ENCODE measurements at places on chromosomes 1 and 21.
A peak's percentile ranks its signal among the peaks of the same experiment; 100 is the strongest.

DNA sequence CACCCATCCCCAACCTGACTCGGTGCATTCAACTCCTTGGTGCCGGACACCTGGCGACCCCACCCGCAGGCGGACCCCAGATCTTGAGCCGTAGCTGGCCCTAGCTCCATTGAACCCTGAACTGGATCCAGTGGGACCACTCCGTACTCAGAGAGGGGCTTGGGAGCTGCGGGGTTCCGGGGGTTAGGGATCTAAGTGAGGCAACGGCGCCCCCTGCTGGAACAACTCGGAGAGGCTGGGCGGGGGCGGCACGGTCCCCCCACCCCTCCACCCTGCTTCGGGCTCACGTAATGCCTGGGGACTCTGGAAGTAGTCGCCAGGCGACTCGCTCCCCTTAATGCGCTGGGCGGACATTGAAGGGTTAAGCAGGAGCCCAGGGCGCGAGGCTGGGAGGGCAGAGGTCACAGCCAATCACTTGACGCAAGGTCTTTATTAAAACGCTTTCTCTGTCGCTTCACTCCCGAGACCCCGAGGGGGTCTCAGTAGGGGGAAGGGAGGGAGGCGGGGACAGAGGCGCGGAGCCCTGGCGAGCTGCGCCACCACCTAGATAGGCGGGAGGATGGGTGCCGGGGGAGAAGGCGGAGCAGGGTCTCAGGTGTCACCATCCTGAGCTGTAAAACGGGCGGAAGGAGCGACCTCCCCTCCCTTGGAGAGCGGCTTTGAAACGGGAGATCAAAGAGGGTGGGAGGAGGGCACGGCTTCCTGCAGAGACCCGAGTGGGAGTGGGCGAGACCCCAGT, 704 bp upstream of the CRABP2 start:
- DNase-seq: peak; percentile 90

DNA sequence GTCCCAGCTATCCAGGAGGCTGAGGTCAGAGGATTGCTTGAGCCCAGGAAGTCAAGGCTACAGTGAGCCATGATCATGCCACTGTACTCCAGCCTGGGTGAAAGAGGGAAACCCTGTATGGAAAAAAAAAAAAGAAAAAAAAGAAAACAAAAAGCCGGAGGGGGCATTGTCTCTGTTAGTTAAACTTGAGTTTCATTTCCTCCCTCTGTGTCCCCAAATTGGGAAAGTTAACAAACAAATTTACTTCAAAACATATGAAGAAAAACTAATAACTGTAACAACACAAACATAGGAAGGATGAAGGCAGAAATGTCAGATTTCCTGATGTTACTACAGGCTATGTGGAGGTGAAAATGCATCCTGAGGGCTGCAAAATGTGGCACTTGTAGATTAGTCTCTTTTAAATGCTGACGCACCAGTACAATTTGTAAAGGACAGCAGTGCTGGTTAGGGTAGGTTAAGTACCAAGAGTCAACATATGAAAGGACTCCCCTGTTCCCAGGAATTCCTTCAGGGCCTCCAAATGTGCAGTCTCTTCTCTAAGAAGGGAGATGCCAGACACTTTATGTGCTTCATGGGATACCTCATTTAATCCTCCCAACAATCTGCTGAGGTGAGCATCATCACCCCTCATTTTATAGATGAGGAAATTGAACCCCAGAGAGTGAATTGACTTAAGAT, 52.9 kb downstream of the DEGS1 start:
- DNase-seq: no peak

- peak; percentile 55 for DNase-seq
Observed at GRCh38 chr1:95384567-95384966, 150.6 kb downstream of the RWDD3 start.

- no peak for DNase-seq
Observed at GRCh38 chr1:76426606-76427005, 352.1 kb downstream of the ST6GALNAC3 start.

- DNase-seq: no peak
Observed at GRCh38 chr1:66497910-66498309, 36.0 kb upstream of the SGIP1 start.

DNA sequence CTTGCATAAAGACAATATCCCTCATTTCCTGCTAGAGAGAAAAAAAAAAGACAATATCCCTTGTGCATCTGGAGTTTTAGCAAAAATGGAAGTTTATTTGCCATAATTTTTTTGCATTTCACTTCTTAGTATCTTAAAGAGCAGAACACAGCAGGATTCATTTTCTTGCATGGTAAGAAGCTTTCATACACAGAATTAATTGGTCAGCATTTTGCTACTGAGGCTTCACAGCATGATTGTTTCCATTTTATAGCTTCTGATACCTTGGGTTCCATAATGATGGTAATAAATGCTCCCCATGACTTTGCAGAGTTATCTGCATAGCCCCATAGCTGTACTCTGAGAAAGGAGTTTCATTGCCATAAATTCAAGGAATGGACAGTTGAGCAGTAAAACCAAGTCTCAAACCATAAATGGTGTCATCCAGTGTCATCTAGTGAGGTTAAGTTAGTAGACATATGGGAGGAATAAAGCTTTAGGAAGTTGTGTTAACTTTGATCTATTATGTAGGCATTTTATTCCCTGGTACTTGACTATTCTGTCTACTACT, 88.8 kb upstream of the PLD5 start:
- no peak for DNase-seq

GRCh38 chr1:184840596-184840995, 85.9 kb upstream of the EDEM3 start:
- no peak for DNase-seq

GRCh38 chr1:23748016-23748415, 4.7 kb downstream of the ELOA start:
- DNase-seq: no peak

- no peak for DNase-seq
Observed at GRCh38 chr1:229195246-229195645, 75.7 kb upstream of the RAB4A start.

DNA sequence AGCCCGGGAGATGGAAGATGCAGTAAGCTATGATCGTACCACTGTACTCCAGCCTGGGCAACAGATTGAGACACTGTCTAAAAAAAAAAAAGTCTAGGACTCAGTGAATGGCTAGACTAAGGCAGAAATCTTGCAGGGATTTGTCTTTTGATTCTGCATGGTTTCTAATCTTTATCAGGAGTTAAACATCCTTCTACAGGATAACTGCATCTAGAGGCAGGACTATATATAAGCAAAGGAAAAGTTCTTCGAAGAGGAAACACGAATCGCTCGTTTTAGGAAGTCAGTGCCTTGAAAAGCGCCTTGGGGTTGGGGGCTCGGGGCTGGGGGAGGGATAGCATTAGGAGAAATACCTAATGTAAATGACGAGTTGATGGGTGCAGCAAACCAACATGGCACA, 602 bp upstream of the UFC1 start:
- no peak for DNase-seq

Data from HT-29 (cell line).